Activated naive CD4-positive, alpha-beta T cell treated with anti-CD3 and anti-CD28 coated beads, Interleukin-2, amount 50 U/mL, for 16 hours (primary cell): ENCODE measurements at places on chromosomes 7 and 10.

GRCh38 chr10:122503886-122504609, 42.7 kb downstream of the HTRA1 start:
- no peak for DNase-seq

DNA sequence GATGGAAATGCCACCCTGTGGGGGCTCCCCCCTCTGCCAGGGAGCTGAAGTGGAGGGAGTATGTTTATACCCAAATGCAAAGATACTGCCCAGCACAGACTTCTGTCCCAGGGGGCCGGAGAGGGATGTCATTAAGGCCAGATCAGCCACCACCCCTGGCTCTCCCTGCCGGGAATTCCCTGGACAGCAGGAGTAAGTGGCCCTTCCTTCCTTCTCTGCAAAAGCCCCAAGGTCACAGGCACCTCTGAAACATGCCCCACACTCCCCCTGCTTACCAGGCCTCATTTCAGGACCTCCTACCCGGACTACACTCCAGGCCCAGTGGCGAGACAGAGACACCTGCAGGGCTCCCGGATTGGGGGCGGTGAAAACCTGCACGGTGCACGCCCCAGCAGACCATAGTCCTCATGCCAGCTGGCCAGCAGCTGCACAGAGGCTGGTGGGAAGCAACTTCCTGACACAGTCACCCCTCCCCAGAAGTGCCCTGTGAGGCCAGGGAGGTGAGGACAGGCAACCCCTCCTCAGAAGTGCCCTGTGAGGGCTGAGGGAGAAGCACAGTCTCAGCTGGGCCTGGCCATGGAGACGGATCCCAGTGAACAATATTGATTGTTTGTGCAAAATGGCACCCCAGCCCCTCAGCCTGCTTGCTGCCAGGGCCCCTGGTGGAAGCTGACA, 33.0 kb upstream of the RET start:
- DNase-seq, result no peak

DNA sequence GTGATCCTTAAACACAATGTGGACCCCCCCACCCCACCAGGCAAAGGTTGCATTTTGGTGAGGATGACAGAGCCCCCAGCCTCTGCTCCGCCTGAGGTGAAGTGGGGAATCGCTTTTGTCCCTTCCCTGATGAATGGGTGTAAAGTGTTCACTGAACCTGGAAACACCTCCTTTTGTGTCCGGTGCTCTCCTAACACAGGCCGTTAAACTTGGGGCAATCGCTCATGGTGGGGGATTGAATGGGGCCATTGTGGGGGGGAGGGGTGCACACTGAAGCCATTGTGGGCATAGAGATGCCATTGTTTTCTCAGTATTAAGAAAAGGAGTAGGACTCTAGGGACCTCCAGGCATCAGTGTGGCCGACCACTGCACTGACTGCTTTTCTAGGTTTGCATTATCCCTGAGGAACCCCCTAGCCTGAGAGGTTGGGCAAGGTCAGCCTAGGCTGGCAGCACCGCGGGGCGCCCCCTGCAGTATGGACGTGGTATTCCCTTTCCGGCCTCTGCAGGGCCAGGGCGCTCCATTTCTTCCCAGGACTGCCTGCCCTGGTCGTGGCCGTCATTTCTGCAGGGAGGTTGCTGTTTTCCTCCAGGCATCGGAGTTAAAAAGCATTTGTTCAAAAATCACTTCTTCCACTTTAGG, 158.3 kb downstream of the TCF7L2 start:
- peak; percentile 21 for DNase-seq

DNA sequence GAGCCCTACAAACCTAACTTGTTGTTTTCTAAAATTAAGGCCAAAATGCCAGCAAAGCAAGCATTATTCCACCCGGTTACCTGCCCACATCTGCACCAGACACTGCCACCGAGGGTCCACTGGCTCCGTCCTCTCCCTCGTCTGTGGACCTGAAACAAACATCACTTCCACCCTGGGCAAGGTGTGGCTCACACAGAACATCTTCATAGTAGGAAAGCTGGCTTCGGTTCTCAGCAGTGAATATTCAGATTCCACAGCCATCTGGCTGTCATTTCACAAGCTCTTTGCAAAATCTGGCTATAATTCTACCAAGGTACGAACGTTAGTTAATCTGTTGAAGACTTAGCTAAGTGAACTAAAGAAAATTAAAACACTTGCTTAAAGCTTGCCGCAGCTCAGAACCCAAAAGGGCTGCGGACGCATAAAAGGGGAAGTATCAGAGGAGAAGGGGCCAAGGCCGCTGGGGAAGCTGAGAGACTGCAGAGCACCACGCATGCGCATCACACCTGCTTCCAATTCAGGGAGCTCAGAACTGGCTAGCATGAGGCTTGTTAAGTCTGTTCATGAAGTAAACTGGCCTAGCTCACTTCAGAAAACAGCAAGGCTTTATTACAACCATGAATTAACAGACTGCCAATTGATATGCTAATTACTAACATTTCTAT, 46.1 kb downstream of the PTPRN2 start:
- no peak for DNase-seq

DNA sequence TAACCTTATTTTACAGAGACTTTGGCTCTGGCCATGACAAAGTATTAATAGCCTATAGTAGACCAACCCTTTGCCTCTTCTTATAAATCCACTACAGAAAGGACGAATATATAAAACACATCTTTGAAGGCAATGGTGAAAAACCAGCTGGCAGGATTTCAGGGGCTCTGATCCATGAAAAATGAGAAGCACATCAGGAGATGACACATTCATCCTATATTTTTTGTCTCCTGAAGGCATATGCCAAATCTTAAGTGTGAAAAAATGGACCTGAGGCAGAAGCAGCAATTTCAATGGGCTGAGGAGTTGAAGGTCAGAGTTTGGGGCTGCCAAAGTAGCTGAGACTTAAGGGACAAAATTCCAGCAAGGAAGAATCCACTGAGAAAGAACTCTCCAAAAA, 14.4 kb downstream of the RNF216 start:
- DNase-seq, result no peak

- no peak for DNase-seq
Measured at GRCh38 chr10:100436255-100436654, 26.6 kb upstream of the WNT8B start.

- no peak for DNase-seq
Measured at GRCh38 chr10:75651417-75651816, 220.0 kb downstream of the LRMDA start.

- no peak for DNase-seq
Measured at GRCh38 chr7:26081638-26082037, 70.4 kb upstream of the NFE2L3 start.

DNA sequence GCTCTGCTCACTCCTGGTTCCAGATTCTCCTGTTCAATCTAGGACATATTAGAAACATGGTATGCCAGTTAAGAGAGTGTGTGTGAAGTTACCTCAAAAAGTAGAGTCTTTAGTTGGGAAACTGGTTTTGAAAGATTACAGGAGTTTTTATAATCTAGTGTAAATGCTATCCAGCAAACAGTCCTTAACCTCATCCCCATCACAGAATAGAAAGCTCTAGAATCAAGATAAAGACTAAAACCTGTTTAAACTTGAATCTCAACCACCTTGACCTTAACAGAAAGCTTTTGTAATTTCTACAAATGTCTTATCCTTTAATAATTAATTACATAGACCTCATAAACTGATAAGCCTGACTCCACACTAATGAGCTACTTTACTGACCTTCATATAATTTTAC, 1288.7 kb upstream of the SORCS1 start:
- no peak for DNase-seq

GRCh38 chr7:83362871-83363550, 200.3 kb upstream of the PCLO start:
- DNase-seq, result no peak

GRCh38 chr7:123974326-123974908, 49.4 kb downstream of the SPAM1 start:
- DNase-seq, result no peak
